GM23248 (cell line): ENCODE measurements at places on chromosomes 11 and 22. TPM values are rescaled to one million over a fixed set of nuclear protein-coding genes. Genes with fewer than 3 reads are reported as not detected.

- no peak for DNase-seq
Measured at GRCh38 chr11:71987521-71987920, 11.2 kb upstream of the IL18BP start.

The PARVB gene
- total RNA-seq, result 141 and 143 TPM in 2 replicates

The HEPHL1 gene
- total RNA-seq, result not detected in 2 replicates

DNA sequence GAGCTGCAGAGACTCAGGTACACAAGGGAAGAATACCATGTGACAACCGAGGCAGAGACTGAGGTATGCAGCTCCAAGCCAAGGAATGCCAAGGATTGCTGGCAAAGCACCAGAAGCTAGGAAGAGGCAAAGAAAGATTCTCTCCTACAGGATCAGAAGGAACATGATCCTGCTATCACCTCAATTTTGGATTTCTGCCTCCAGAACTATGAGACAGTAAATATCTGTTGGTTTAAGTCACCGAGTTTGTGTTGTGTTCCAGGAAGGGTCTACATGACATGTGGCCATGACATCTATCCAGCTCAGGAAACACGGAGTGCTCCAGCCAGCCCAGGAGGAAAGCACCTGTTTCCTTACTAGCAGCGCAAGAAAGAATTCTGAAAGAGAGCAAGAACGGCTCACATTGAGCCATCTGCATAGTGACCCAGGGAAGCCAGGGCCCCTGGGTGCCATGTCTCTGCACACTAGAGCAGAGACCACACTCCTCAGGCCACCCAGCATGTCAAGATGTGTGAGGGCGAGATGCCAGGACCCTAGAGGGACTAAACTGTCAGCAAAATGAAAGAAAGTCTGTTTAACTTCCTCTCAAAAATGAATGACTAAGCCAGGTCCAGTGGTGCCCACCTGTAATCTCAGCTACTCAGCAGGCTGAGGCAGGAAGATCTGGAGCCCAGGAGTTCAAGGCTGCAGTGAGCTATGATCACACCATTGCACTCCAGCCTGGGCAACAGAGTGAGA, 35.6 kb upstream of the GALNT18 start:
- no peak for DNase-seq

GRCh38 chr11:5137014-5137413, 1.1 kb downstream of the OR52A5 start:
- no peak for DNase-seq

DNA sequence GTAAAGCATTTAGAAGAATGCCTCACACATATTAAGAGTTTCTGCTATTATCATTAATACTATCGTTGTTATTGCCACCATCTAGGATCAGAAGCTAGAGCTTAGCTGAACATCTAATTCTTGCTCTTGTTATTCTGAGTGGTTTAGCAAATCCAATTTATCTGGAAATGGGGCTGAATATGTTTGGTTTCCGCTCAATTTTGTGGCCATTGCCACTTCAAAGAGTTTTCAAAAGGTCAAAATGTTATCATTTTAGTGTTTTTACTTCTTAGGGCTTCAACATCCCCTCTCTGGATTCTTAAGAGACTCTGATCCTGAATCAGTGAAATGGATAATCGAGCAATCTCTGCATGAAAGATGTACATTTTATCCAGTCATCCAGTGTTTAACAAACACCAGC, 10.2 kb upstream of the PIK3IP1 start:
- no peak for DNase-seq
